H1 (cell line): ENCODE measurements at places on chromosomes 11 and 22.

DNA sequence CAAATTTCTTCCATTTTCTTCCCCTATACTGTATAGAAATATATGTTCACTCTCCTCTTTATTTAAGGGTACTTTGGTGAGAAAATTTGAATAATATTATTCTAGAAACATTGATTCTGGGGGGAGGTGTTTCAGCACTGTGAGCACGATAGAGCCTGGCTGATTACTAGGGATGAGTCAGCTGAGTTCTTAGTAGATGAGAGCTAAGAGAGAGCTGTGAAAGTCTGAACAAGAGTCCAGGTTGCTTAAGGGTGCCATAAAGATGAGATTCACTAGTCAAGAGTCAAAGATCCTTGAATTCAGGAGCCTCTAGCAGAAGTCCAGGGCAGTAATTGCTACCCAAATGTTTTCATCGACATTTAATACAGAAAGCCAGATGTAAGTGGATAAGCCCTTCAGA is 756.6 kb upstream of the API5 start:
- no peaks in the 10 kb centered on the region for H3K4me1 ChIP-seq
- no peaks in the 10 kb centered on the region for H3K36me3 ChIP-seq
- no peak overlapping the region for H3K27ac ChIP-seq
- H3K4me3 ChIP-seq, result no peak overlapping the region
- no peaks in the 10 kb centered on the region for H3K27me3 ChIP-seq

GRCh38 chr11:8087185-8087584 is 6.2 kb downstream of the TUB start:
- H3K36me3 ChIP-seq, result no peaks in the 10 kb centered on the region
- H3K4me1 ChIP-seq, result peaks cover 21% of the 10 kb centered on the region
- no peak overlapping the region for H3K4me3 ChIP-seq
- peaks cover 2% of the 10 kb centered on the region; the same call in 1 of the 2 replicates for H3K27me3 ChIP-seq
- no peak for DNase-seq
- no peak overlapping the region for H3K27ac ChIP-seq

DNA sequence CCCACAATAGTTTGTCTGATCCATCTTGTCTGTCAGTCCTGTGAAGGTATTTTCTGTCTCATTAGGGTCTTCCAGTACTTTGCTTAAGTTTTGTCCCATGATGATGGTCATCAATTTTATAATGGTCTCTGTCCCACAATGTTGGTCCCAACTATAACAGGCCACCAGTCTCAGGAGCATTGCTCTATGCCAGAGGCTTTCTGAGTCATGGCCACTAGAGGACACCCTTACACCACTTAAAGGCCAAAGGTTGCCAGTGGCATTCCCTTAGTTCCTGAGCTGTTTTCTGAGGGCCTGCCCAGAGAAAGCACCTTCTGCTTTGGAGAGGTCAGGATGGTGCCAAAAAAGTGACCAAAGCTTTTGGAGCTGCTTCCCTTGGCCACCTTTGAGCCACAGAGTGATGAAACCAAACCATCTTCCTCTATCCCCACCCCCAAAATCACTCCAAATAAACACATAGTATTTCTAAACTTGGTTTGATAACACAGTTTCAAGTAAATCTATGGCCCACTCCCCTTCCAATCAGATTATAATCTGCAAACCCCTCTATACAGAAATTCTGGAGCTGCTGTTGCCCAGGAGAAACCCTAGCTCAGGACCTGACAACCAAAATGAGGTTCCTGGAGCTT is 19.3 kb downstream of the EIF3F start:
- no peak for DNase-seq
- H3K4me1 ChIP-seq, result no peaks in the 10 kb centered on the region
- H3K36me3 ChIP-seq, result no peaks in the 10 kb centered on the region
- no peak overlapping the region for H3K4me3 ChIP-seq
- H3K27ac ChIP-seq, result no peak overlapping the region

DNA sequence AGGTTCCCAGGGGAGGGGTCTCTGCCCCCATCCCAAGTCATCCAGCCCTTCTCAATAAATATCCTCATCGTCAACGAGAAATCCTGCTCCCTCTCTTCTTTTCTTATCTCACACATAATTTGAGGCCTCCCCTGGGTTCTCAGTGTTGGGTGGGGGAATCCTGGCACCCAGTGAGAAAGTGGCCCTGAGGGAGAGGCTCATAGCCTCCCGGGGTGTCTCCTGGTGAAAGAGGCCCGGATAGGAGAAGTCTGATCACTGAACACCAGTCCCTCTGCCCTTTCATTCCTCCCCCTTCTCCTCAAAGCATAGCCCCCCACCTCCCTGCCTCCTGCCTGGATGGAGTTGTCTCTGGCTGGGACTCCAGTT is 35.3 kb downstream of the IGLL5 start:
- no peaks in the 10 kb centered on the region for H3K36me3 ChIP-seq
- H3K4me3 ChIP-seq, result no peak overlapping the region
- peaks cover 8% of the 10 kb centered on the region; the same call in 1 of the 2 replicates for H3K4me1 ChIP-seq
- H3K27ac ChIP-seq, result no peak overlapping the region
- H3K27me3 ChIP-seq, result peaks cover 16% of the 10 kb centered on the region

- no peak overlapping the region for H3K4me3 ChIP-seq
- no peak overlapping the region; the same call in 1 of the 2 replicates for H3K27ac ChIP-seq
- H3K27me3 ChIP-seq, result peaks cover 18% of the 10 kb centered on the region
- peaks cover 18% of the 10 kb centered on the region; the same call in 1 of the 2 replicates for H3K36me3 ChIP-seq
- peaks cover 11% of the 10 kb centered on the region for H3K4me1 ChIP-seq
Measured at GRCh38 chr22:49966774-49967705, 6.5 kb downstream of the PIM3 start.
